ENCODE measurements at places on chromosomes 6 and 20.
A peak's percentile ranks its signal among the peaks of the same experiment; 100 is the strongest.

DNA sequence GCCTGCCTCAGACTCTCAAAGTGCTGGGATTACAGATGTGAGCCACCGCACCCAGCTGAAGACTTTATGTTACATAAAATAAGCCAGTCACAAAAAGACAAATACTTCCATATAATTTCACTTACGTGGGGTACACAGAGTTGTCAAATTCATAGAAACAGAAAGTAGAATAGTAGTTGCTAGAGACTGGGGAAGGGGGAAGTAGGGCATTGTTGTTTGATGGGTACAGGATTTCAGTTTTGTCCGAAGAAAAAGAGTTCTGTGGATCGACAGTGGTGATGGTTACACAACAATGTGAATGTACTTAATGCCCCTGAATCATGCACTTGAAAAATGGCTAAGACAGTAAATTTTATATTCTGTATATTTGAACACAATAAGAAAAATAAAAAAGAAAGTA is 41.6 kb upstream of the ANKEF1 start:
- DNase-seq, result no peak

- no peak for DNase-seq
Measured at GRCh38 chr6:138345565-138346285, 32.0 kb upstream of the SMIM28 start.

- no peak for DNase-seq
Measured at GRCh38 chr20:36170542-36171215, 16.1 kb downstream of the EPB41L1 start.

GRCh38 chr6:41440958-41441357 is 105.2 kb upstream of the FOXP4 start:
- DNase-seq, result no peak

- DNase-seq, result no peak
Measured at GRCh38 chr6:31878726-31879125, at the start of gene SLC44A4. Gene SLC44A4, minus strand, starts transcription at chr6:31878997. Its CDS starts 17 bp downstream, at chr6:31878980.

- no peak for DNase-seq
Measured at GRCh38 chr6:87407561-87407900, 241 bp upstream of the CFAP206 start.

DNA sequence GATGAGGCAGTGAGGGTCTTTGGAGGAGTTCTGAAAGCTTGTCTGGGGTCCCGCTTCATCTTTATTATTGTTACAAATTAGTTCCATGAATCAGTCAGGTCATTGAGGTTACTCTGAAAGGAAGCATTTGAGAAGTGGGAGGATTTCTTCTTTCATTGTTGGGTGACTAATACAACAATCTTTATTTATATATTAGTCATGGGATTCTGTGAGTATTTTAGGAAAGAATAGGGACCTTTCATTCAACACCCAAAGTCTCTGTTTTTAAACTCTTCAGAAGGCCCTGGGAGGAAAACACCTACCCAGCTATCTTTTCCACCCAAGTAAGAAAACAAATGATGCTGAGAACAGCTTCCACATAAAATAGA is 98.3 kb downstream of the SOD2 start:
- DNase-seq, result no peak

- DNase-seq, result no peak
Measured at GRCh38 chr6:6674872-6675271, 86.4 kb downstream of the LY86 start.

- DNase-seq, result no peak
Measured at GRCh38 chr6:24743265-24743943, 24.4 kb upstream of the C6orf62 start.

GRCh38 chr20:5680192-5680591 is 70.0 kb upstream of the SHLD1 start:
- DNase-seq, result no peak

- DNase-seq, result peak; percentile 48
Measured at GRCh38 chr6:42104095-42104803, 38.2 kb downstream of the C6orf132 start.

GRCh38 chr6:79119217-79119616 is 41.2 kb upstream of the PHIP start:
- DNase-seq, result no peak

Data from T-helper 1 cell (primary cell).